AG04450 (cell line): ENCODE measurements at places on chromosomes 12 and 14.
A peak's percentile ranks its signal among the peaks of the same experiment; 100 is the strongest.

DNA sequence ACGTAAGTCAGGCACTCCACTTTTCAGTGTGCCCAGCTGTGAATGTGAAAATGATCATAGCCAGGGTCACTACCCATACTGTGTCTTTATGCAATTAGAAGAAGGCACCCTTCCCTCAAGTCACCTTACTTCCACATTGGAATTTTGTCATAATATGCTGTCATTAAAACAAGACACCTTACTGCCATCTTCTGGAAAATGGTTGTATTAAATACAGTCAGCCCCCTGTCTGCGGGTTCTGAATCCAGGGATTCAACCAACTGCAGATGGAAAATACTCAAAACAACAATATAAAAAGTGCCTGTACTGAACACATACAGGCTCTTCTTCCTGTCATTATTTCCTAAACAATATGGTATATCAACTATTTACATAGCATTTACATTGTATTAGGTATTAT is 70.2 kb upstream of the TBX5 start:
- DNase-seq, result peak; percentile 11

DNA sequence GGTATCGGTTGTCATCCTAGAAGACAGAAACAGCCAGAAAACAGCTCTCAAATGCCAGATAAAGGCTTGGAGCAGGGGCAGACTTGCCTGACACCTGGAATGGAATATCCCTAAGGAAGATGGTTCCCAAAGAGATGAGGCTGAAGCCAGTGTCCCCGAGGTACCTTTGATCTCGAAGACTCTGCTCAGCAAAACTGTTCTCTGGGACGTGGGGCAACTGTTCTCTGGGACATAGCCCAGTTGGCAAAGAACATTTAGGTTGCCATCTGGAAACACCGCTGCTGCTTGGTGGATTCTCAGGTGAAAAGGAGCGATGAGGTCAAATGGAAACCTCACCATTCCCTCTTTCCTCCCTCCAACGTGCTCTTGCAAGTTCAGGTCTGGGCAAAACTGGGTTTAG is 27.9 kb upstream of the FBXO21 start:
- DNase-seq, result no peak

DNA sequence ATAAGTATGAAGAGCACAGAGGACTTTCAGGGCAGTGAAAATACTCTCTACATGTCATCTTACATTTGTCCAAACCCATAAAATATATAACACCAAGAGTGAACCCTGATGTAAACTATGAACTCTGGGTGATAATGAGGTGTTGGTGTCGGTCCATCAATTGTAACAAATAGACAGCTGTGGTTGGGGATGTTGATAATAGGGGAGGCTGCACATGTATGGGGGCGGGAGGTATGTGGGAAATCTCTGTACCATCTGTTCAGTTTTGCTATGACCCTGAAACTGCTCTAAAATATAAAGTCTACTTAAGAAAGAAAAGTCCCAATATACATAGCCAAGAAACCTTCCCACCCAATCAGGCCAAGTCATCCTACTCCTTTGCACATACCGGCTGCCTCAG is 88.5 kb downstream of the GPR135 start:
- no peak for DNase-seq

- DNase-seq, result no peak
Measured at GRCh38 chr14:88201851-88202250, 121.2 kb downstream of the KCNK10 start.

GRCh38 chr14:77717608-77718305 is 9.9 kb downstream of the SLIRP start:
- no peak for DNase-seq

- DNase-seq, result no peak
Measured at GRCh38 chr12:20194171-20194570, 174.2 kb upstream of the PDE3A start.

DNA sequence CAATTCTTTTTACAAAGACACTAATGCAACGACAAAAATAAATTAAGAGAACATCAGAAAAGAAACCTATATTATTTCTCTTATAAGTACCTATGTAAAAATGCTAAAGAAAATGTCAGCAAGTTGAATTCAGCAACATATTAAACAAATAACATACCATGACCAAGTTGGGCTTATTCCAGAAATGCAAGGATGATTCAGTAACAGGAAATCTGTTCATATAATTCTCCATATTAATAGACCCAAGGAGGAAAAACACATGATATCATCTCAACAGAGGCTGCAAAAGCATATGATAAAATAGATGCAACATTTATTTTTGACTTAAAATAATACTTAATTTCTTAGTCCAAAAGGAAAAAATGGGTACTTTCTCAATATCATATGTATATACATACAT is 25.1 kb upstream of the GPHB5 start:
- DNase-seq, result no peak

- no peak for DNase-seq
Measured at GRCh38 chr12:4947253-4947652, 37.5 kb downstream of the KCNA1 start.

DNA sequence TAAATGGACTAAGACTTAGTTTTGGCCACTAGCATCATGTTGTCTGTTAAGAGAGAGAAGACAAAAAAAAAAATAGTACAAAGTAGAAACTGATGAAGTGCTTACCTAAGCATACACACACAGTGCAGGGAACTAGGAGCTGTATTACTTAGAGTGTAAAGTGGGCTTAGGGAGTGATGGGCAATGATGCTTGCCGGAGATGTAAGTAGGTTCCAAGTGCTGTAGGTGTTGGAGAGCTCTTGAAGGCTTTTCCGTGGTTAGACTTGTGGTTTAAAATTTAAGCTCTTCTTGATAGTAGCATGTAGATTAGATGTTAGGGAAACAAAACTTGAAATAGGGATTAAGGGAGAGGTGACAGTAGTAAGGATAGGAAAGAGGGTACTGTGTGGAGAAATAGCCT is 34.7 kb downstream of the MIA2 start:
- DNase-seq, result no peak

GRCh38 chr12:109795023-109795422 is 38.2 kb downstream of the TRPV4 start:
- no peak for DNase-seq

- no peak for DNase-seq
Measured at GRCh38 chr12:122669397-122670070, 33.6 kb downstream of the HCAR2 start.

DNA sequence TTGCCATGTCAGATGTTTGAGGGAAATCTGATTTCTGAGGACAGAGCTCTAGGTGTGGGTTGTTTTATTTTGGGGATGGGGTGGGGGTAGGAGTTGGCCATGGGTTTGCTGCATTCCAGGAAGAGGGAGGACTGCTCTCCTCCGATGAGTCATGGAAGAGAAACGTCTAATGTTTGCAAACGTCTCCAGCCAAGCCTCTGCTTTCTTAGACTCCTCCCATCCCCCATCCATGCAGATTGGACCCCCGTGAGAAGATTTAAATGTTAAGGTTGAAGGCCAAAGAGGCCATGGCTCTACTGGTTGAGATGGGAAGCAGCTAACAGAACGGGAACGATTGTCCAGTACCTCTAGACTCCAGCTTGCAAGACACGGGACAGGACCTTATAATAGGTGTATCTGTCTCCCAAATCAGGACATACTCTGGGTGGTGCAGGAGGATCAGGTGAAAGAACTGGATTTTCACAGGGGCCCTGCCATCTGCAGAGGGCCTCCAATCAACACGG is 11.4 kb upstream of the ATP2A2 start:
- peak; percentile 69 for DNase-seq

DNA sequence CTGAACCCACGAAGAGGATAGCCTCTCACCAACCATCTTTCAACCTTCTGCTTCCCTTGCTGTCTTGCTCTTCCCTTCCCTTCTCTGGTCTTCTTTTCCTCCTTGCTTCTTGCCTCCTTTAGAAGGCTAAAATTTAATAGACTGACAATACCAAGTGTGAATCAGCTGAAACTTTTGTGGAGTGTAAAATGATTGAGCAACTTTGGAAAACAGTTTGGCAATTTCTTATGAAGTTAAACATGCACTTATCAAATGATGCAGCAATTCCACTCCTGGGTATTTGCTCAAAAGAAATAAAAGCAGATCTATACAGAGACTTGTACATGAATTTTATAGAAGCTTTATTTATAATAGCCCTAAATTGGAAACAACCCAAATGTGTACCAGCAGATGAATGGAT is 3.3 kb upstream of the KRT86 start:
- no peak for DNase-seq

DNA sequence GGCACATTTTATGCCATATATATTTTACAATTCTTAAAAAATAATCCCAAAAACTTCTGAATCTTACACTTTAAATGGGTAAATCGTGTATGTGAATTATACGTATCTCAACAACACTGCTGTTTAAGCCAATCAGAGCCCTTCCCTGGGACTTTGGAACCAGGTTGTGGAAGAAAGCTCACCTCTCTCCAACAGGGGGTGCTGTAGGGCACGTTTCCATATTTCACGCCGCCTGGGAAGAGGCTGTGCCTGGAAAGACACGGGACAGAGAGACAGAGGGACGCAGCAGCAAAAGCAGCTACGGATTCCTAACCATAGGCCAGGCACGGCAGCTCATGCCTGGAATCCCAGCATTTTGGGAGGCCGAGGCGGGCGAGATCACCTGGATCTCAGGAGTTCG is 29.4 kb upstream of the FBRSL1 start:
- DNase-seq, result no peak

DNA sequence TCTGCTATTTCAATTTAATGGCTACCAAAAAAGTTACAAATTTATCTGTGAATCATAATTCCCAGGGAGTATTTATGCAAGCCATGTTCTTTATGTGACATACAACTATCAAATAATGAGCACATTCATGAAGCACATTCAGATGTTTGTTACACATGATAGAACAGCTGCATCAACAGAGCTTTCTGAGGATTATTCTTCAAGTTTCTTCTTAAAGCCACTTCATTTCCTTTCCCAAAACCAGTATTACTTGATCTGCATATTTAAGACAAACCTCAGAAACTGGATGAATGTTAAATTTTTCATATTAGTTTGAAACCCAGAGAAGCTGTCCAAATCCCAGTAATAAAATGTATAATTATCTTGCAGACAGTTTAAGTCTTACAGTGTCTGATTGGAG is 73.6 kb upstream of the SOX5 start:
- DNase-seq, result no peak

DNA sequence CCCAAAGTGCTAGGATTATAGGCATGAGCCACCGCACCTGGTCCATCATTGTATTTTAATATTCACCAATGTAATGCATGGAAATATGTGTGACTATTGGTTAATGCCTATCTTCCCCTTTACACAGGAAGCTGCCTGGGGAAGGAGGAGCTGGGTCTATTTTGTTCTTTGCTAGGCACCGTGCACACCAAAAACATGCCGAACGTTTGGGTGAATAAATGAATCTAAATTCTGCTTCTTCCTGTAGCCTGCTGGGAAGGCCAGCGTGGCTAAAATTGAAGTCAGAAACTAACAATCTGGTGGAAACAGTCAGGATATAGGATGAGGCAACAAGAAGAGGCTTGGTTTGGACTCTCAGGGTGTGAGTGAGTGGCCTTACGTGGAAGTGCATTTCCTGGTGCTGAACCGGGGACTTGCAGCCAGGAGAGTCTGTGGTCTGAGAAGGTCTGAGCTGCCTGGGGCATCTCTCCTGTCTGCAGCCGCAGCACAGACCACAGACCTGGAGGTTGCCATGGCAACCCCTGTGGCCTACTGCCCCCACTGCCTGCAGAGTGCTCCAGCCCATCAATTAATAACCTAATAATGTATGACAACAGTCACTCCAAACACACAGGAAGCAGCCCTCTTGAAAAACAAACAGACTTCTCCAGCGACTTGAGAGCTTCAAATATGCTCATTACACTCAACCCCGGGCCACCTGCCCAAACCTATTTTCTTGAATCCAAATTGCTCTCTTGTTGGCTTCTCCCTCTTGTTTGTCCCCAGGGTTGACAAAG is 5.5 kb upstream of the GPR68 start:
- no peak for DNase-seq

- DNase-seq, result no peak
Measured at GRCh38 chr12:10305411-10305810, 2.3 kb upstream of the KLRD1 start.

DNA sequence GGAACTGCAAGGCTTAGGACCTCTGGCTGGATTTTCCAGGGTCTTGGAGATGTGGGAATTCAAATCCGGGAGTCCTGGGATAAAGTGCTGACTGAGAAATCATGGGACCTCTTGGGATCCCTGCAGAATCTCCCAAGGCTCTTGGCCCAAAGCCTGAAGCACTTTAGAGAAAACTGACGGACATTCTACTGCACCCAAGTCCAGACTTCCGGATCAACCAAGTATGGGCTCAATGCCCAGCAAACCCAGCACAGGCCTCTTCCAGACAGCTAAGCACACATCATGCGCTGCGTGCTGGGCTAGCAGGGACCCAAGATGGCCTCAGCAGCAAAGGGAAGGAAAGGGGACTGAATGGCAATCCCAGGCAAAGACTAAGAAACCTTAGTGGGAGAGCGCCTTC is 85.0 kb downstream of the ACTN1 start:
- DNase-seq, result no peak

DNA sequence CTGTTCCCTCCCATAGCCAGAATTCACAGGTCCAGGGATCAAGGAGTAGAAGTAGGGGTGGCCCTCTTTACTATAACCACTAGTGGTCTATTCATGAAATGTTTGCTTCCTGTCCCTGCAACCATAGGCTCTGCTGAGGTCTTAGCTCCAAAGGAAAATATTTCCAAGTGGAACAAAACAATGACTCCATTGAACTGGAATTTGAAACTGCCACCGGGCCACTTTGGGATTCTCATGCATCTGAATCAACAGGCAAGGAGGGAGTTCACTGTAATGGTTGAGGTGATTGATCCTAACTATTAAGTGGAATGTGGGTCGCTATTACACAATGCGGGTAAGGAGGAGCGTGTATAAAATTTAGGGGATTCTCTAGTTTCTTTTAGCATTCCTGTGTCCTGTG is 197.0 kb downstream of the ETNK1 start:
- DNase-seq, result no peak

DNA sequence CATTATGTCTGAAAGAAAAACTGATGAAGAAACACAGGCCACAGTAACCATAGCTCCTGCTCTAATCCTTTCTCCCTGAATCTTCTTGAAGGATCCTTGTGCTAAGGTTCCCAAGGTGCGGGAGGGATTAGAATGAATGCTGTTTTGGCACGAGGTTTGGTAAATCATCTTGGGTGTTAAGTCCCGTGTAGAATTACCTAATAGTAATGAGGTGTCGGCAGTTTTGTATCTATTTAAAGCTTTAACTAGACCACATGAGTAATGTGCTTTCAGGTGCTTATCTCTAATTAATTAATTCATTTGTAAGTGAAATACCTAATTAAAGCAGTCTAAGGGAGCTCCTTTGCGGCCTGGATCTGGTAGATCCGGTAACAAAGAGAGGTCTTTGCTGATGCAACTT is 53.9 kb downstream of the GNG2 start:
- DNase-seq, result no peak

- no peak for DNase-seq
Measured at GRCh38 chr12:10211101-10211939, 1.4 kb upstream of the GABARAPL1 start.

DNA sequence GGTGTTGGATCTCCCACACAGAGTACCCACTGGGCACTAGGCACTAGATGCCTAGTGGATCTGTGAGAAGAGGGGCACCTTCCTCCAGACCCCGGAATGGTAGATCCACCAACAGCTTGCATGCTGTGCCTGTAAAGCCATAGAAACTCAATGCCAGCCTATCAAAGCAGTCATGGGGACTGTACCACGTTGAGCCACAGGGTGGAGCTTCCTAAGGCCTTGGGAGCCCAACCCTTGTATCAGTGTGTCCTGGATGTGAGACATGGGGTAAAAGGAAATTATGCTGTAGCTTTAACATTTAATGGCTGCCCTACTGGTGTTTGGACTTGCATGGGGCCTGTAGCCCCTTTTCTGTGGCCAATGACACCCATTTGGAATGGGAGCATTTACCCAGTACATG is 1024.9 kb downstream of the TMEM121 start:
- no peak for DNase-seq
